ENCODE measurements at places on chromosomes 4 and X.

GRCh38 chr4:159049780-159050375 is 53.0 kb upstream of the RAPGEF2 start:
- DNase-seq: no peak

DNA sequence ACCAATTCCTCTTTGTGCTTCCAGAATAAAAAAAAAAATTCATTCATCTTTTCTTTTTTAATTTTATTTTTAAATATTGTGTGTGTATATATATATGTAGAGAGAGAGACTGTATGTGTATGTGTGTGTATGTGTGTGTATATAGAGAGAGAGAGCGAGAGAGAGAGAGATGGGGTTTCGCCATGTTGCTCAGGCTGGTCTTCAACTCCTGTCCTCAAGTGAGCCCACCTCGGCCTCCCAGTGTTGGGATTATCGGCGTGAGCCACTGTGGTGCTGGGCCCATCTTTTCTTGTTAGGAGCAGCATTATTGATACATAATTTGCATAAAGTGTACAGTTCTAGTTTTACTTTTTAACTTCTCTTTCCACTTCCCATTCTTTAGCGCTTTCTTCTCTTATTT is 33.6 kb downstream of the KDM6A start:
- DNase-seq: no peak

- DNase-seq: no peak
Observed at GRCh38 chr4:8393593-8394038, 46.9 kb downstream of the ACOX3 start.

GRCh38 chr4:114263233-114263632 is 283.8 kb upstream of the ARSJ start:
- no peak for DNase-seq

GRCh38 chr4:140156529-140157171 is 2.7 kb upstream of the MAML3 start:
- DNase-seq: peak; percentile 70

DNA sequence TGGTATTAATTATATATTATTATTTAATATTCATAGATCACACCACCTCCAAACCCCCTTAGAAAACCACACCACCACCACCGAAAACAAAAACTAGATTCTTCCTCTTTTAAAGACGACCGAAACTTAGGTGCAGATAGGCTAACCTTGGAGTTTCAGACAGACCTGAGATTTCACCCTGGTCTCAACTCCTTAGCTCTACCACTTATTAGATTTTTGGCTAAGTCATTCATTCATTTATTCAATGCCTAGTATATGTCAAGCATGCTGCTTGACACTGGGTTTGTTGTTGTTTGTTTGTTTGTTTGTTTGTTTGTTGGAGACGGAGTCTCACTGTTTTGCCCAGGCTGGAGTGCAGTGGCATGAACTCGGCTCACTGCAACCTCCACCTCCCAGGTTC is 9.5 kb upstream of the BMP2K start:
- no peak for DNase-seq

DNA sequence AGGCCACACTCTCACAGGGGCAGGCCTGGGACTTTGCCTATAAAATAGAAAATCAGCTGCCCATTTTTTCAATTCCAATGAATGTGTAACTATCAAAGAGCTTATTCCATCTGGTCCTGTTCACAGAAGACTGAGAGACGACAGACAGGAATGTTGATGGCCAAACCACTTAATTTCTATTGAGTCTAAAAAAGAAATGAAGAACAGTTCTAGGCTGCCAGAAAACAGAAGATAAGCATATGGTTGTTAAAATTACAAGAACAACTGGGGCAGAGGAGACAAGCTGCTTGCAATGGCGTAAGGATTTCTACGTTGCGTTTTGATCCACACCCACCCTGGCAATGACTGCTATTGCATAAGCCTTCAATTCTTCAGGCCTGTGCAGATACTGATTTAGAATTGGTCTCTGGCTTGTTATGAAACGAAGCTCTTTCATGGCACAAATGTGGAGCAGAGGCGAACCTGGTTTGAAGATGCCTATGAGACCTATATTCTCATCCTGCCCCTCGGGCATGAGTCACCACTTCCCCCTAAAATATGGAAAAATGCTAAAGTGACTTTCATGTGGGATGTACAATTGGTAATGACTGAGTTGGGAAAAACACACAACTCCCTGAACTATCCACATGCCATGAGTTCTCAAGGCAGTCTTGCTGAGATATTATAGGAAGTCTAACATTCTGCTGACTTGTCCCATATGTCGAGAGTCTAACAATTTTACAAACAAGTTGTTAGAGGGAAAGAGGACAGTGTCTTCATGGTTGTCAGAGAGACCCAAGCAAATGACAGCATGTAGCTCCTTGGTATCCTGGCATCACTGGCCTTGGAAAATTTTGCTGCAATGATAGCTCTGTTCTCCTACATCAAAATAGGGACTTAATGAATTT is 37.9 kb upstream of the SORBS2 start:
- DNase-seq: no peak

GRCh38 chr4:64935469-64936001 is 526.3 kb upstream of the TECRL start:
- DNase-seq: no peak

DNA sequence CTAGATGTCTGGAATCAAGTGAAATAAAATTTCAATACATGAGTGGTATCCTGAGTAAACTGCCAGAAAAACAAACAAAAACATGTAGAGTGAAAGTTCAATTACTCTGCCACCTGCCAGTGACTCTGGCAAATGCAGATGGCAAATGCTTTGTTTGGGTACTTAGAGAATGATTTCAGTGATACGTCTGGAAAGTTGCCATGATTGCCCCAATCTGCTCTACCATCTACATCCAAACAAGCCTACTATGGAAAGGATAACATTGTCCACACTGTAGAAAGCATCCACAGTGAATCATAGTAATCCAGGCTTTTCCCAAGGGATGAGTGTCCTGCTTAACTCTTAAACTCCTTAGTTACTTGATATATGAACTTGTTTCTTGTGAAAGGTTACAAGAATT is 3.4 kb downstream of the SPATA4 start:
- DNase-seq: no peak

GRCh38 chrX:28177202-28177601 is 196.0 kb upstream of the DCAF8L1 start:
- DNase-seq: no peak
